ENCODE measurements at places on chromosomes 5 and 9.
A peak's percentile ranks its signal among the peaks of the same experiment; 100 is the strongest.

DNA sequence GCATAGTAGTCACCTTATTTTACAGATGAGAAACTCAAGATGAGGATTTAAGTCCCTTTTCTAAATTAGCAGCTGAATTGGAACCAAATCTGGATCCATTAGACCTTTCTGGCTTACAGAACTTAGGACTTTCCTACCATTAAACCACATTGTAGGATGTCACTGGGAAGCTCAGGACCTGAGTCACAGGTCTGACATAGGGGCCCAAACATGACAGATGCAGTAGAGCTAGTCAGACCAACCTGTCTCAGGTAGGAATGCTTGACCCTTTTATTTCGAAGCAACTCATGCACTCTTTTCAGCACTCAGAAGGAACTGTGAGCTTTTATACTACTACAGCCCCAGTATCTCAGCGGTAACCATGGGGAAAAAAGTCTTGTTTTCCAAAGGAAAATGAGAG is 2.6 kb downstream of the RAB24 start:
- DNase-seq, result no peak

DNA sequence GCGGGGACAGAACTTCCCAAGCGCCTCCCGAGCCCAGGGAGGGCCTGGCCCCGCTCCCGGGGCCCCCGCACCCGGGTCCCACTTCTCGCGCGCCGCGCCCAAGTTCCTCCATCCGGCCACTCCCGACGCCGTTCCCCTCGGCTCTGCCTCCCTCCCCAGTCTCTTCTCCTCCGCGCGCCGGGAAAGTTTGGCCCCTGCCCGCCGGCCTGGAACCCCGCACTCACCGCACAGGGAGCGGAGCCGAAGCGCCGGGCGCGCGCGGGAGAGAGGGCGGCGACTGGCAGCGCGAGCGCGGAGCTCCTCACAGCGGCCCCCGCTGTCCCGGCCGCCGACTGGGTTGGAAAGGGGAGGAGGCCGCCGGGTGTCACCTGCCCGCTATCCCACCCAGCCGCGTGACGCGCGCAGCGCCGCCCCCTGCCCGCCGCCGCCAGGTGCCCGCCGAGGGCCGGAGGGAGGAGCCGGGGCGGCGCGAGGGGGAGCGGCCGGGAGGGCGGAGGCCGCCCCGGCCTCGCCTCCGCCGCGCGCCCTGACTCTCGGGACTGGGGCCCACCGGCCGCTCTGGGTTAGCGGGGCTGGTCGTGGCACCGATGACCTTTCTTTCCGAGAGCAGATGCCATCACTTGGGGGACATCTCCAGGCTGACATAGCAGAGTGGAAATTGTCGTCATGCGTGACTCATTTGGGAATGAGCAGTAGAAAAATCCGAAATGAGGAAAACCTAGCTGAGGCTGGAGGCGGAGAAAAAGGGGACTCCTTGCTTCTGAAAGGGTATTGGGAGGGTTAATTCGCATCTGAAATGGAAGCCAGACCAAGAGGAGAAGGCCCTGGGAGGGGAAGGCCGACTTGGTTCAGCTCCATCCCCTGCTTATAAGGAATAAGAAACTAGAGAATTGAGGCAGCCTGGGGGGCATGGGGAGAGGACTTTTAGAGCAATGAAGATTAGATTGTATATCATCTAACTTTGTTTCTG is at the start of gene ELOVL7:
ELOVL7 (minus strand) TSS at position 334 of the 970 bp plus-strand sequence. CDS start 56,872 bp downstream, outside the sequence.
- DNase-seq, result no peak

- DNase-seq, result no peak
Measured at GRCh38 chr5:97554977-97555643, 372.1 kb upstream of the RIOK2 start.

- DNase-seq, result no peak
Measured at GRCh38 chr5:180109920-180110319, 38.4 kb upstream of the RNF130 start.

GRCh38 chr5:74212336-74212735 is 428.2 kb downstream of the ENC1 start:
- DNase-seq, result no peak

DNA sequence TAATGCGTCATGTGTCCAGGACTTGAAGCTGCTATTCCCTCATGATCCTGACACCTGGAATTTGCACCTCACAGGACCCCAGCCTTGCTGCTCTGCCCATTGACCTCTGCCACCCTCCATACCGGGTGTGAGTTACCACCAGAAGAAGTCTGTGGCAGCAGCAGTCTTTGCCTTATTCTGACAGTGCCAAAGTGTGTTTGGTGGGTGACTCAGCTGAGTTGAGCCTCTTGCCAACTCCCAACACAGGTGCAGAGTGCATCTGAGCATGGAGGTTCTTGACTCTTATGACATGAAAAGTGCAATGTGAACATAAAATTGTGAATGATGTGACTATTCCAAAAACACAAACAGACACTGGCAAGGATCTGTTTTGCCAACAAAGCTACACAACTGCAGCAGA is 1166.5 kb upstream of the CDH18 start:
- DNase-seq, result no peak

DNA sequence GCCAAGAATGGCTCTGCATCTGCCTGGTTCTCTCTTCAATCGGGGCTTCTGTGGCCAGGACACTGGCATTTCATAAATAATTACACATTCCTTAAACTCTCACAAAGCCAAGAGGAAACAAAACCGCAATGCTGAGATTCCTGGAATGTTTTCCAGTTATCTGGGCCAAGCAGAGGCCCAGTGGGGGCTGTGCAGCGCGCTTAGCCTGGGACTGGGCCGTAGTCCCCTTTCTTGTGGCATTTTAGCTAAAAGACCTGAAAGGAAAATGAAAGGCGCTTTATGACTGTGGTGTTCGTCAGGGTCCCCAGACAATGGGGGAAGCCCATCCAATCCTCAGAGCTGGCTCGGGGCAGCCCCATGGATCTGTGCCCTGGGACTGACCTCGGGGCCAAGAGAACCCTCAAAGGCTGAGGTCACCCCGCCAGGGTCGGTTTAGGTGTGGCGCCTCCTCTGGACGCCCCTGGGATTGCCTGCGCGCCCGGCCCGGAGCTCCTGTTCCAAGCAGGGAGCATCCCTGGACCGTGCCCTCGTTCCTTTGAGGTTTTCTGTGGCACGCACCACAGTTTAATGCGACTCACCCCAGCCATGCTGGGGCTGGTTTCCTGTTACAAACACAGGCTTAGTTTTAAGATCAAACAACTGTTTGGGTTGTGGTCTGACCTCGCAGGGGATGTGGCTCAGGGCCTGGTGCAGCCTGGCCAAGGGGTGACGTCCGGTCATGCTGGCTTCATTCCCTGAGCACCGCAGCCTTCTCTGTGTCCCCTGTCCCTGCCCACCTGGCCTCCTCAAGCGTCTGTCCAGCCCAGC is 51.5 kb upstream of the NKD2 start:
- no peak for DNase-seq

DNA sequence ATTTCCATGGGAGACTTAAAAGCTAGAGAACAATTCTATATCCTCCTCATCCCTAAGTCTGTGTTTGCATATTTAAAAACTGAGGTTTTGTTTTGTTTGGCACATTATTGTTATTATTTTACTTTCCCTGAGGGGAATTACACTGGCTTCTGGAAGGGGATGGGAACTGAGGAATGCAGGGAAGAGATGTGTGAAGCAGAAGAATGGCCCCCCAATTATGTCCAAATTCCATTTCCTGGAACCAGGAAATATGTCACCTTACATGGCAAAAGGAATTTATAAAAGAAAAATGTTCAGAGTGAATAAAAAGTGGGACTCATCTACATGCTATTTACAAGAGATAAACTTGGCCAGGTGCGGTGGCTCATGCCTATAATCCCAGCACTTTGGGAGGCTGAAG is 129.8 kb downstream of the MARCHF11 start:
- DNase-seq, result no peak

DNA sequence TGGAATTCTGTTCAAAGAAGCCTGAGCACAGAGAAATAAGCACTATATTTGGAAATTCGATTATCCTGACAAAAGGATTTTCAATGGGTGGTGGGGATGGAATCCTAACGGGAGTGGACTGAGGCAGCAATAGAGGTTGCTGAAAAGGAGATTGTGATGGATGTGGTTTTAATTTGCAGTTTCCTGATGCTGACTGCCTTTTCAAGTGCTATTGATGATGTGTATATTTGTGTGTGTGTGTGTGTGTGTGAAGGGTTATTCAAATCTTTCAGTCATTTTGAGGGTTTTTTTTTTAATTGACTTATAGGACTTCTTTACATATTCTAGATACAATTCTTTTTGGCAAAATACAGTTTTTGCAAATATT is 614.5 kb downstream of the HINT1 start:
- no peak for DNase-seq

DNA sequence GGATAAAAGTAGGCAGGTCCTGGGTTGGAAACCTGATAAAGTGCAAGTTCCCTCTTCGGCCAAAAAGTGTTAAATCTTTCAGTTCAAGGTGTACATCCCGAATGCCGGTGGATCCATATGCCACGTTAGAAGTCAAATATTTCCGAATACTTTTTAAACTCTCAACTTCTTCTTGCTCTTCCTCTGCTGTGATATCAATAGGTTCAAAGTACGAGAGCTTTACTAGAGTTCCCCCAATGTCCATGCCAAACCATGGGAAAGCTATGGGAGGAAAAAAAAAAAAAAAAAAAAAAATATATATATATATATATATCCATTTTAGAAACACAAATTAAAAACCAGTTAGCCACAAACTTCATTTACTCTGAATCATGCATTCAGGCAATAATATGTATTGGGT is 10.4 kb downstream of the PANK3 start:
- DNase-seq, result no peak

- DNase-seq, result no peak
Measured at GRCh38 chr9:1528456-1528855, 478.3 kb downstream of the DMRT2 start.

DNA sequence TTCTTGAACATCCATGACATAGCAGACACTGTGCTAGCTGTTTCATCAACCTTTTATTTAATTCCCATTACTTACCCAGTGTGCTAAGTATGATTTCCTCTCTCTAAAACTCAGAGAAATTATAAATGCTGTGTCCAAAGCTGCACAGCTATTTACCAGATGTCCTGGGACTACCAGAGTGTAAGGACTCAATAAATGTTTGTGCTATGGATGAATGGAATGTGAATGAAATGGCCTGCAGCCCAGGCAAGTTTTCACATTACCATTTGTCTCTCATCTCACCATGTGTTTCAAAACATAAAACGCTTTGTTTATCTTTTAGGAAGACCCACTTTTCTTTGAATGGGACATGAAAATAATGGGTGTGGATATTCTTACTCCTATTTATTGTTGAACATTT is 96.2 kb downstream of the ARHGEF28 start:
- DNase-seq, result no peak

GRCh38 chr5:111245654-111246053 is 21.5 kb downstream of the CAMK4 start:
- no peak for DNase-seq

DNA sequence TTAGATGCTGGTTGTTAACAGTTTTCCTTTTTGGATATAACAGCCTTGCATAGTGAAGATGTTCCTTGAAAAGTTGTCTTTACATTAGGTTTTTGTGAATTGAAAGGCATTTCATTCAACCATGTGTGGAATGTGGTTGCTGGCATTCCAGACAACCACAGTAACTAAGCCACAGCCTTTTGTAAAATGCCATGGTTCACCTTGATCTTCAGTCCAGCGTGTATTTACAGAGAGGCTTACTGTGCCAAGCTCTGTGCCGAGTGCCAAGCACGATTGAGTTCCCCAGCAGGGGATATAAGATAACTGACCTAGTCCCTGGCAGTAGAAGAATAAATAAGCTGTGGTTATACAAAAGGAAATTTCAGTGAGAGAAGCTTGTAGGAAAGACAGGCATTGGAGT is 4.9 kb downstream of the EXOSC2 start:
- no peak for DNase-seq

- DNase-seq, result peak; percentile 93
Measured at GRCh38 chr5:139482050-139482889, at the start of gene STING1. Gene STING1 (minus strand): TSS chr5:139482758. CDS start chr5:139481704, 1,054 bp downstream.

DNA sequence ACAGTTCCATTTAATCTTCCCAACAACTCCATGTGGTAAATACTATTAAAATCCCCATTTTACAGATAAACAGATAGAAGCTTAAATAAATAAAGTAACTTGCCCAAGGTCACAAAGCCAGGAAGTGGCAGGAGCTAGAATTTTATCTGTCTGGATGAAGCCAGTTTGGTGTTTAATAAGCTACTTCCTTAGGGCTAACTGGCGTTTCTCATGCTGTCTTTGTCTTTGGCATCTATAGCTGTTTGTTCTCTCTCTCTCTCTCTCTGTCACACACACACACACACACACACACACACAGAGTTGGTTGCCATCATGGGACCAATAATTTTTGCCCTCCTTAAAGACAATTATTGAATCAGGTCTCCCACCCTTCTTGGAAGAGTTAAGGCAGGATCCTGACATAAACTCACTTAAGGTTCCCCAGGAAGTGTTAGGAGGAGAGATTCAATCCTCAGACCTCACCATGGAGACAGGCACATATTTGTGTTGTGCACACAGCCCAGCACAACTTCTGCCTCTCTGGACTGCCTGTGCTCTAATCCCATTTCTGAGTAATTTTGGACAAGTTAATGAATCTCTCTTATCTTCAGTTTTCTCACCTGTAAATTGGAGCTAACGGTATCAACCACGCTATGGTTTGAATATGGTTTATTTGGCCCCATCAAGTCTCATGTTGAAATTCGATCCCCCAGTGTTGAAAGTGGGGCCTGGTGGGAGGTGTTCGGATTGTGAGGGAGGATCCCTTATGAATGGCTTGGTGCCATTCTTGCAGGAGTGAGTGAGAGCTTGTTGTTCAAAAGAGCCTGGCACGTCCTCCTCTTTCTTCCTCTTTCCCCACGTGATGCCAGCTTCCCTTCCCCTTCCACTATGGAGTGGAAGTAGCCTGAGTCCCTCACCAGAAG is 8.3 kb upstream of the ADRA1B start:
- DNase-seq, result no peak

DNA sequence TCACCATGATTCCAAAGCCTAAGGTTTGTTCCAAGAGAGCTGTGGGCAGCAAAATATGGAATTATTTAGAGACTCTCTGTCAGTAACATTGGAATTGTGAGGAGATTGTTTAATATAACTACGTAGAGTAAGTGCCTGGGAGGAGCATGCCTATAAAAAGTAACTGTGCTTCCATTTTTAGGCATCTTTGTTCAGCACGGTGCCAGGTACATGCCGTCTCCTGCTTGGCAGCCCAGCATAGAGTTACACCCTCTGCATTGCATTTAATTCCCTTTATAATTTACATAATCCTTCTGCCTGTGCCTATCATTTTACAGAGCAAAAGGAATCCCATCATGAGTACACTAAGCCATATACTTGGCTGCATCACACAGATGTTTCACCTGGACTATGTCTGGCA is 32.1 kb upstream of the ALDH1A1 start:
- no peak for DNase-seq

- no peak for DNase-seq
Measured at GRCh38 chr9:27340961-27341511, 44.1 kb upstream of the EQTN start.

GRCh38 chr9:135951889-135952663 is 9.1 kb downstream of the UBAC1 start:
- DNase-seq, result no peak

- no peak for DNase-seq
Measured at GRCh38 chr9:6884990-6885389, 127.2 kb downstream of the KDM4C start.

GRCh38 chr9:119283078-119283794 is 86.0 kb downstream of the BRINP1 start:
- peak; percentile 79 for DNase-seq

- no peak for DNase-seq
Measured at GRCh38 chr9:99606957-99607356, 214.7 kb upstream of the NR4A3 start.
